Neural progenitor cell (in vitro differentiated cells): ENCODE measurements at places on chromosomes 16 and 17. TPM values are rescaled to one million over a fixed set of nuclear protein-coding genes. Genes with fewer than 3 reads are reported as not detected.
A peak's percentile ranks its signal among the peaks of the same experiment; 100 is the strongest.

DNA sequence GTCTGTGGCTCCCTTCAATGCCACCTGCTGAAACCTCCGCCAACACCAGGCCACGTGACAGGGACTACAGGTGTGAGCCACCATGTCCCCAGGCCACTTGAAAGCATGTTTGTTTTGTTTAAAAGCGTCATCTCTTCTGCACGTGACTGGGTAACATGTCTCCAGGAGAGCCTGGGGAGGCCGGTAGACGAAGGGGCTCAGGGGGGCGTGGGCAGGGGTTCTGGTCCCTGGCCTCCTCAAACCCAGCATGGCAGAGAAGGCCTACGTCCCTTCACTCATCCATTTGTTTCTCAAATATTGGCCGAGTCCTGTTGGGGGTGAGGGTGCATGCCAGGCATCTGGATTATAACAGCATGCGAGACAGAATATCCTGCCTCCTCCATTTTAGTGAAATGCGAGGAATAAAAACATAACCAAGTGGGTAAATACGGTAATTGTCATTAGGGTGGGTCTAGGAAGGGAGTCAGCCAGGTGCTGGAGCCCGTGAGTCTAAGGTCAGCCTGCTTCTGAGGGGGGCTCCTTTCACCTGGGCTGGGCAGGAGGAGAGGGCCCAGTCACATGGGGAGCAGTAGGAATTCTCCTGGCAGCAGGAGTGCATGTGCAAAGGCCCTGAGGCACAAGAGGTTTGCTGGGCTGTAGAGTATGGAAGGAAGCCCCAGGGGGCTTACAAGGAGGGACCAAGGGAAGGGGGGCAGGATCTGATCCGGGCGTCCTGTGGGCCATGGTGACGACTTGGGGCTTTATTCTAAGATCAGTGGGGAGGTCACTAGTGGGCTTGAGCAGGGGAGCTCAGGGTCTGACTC lies 26.8 kb upstream of the CIBAR2 start:
- DNase-seq = no peak

DNA sequence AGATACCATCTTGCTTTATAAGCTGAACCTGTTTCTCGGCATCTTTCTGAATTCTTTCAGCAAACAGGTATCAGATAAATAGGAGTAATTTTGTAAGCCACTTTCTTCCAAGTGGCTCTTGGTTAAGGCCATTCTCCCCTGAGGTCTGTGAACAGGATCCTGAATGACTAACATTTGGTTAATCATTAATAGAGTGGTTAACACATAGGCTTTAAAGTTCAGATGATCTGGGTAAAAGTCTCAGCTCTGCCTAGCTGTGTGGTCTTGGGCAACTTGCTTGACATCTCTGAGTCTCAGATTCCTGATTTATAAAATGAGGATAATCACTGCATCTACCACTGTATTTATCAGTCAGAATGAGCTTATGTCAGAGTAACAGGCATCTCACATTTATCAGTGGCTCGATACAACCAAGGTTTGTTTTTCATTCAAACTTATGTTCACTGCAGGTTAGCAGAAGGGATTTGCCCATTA lies 44.4 kb upstream of the ANKFN1 start:
- no peak for DNase-seq

Gene TP53TG3
- total RNA-seq = not detected in 2 replicates

DNA sequence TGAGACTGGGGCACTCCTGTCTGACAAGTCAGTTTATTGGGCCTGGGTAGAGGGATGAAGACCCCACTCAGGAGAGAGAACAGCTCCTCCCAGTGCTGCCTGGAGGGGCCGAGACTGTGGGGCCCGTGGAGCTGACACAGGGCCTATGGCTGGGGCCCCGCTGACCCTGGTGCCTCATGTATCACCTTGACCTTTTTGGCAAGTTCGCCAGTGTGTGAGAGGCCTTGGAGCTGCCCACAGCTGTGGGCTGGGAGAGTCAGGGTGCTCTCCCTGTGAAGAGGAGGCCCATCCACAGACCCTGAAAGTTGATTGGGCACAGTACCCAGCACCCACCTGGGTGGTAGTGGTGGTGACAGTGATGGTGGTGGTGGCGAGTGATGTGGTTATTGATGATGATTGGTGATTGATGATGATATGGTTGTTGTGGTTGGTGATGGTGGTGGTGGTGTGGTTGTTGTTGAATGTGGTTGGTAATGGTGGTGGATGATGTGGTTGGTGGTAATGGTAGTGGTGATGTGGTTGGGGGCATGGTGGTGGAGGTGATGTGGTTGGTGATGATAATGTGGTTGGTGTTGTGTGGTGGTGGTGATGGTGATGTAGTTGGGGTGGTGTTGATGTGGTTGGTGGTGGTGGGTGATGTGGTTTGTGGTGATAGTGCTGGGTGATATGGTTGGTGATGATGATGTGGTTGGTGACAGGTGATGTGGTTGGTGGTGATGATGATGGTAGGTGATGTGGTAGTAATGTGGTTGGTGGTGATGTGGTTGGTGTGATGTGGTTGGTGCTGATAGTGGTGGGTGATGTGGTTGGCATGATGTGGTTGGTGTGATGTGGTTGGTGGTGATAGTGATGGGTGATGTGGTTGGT lies 29.1 kb downstream of the BAHCC1 start:
- no peak for DNase-seq

DNA sequence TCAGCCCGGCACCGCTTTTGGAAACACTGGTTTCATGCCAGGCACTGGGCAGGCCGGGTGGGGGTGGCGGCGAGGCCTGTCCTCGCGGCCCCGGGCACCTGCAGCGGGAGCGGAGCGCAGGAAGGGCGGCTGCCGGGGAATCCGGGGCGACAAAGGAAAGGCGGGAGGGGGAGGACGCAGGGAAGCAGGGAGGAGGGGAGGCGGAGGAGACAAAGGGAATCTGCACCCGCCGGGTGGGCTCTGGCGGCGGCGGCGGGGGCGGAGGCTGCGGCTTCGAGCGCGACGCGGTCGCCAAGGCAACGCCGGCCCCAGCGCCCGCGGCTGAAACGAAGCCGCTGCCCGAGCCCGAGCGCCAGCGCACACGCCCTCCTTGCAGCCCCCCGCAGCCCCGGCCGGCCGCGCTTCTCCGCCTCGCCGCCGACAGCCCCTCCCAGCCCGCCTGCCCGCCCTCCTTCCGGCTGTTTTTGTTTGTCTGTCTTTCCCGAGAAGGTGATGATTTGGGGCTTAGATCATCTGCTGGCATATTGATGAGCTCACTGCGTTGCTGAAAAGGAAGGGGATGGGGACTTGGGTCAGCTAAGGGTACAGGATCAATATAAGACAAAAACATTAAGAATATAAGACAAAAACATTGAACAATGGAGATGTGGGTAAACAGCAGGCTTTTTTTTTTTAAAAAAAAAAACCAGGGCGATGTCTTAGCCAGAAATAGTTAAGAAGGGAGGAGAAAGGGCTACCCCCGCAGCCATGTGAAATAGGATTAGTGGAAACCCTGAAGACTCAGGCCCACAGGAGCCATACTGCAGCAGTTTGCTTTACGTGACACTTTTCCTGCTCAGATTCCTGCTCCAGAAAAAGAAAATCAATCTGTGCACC lies 32.7 kb downstream of the CDK5R1 start:
- DNase-seq = peak; percentile 98

Gene C1QL1
- 4.7 TPM in 1 of 2 replicates, not detected in the other for total RNA-seq

- DNase-seq = no peak
Measured at GRCh38 chr17:74682028-74682427, 30.7 kb downstream of the CD300LF start.

GRCh38 chr17:42463976-42464400 lies 5.3 kb downstream of the ATP6V0A1 start:
- no peak for DNase-seq

- DNase-seq = peak; percentile 70
Measured at GRCh38 chr17:76585649-76586593, at the start of gene ST6GALNAC2. Gene ST6GALNAC2 (minus strand): TSS chr17:76585860. CDS start chr17:76585808, 52 bp downstream.

GRCh38 chr17:1493291-1493980 lies 950 bp upstream of the MYO1C start:
- DNase-seq = no peak

GRCh38 chr17:61475726-61476125 lies 23.5 kb downstream of the TBX4 start:
- no peak for DNase-seq
